Cardiac septum (tissue), 1 donor: ENCODE measurements at places on chromosomes 7 and 10. TPM values are rescaled to one million over a fixed set of nuclear protein-coding genes. Genes with fewer than 3 reads are reported as not detected.

- no peak for DNase-seq
Measured at GRCh38 chr7:96499532-96499931, 177.6 kb upstream of the SLC25A13 start.

- no peak for DNase-seq
Measured at GRCh38 chr10:104895541-104895940, 254.5 kb downstream of the SORCS3 start.

- DNase-seq = no peak
Measured at GRCh38 chr7:27560706-27561235, 101.9 kb downstream of the HIBADH start.

- DNase-seq = peak; percentile 67
Measured at GRCh38 chr10:42999385-43000020, 77.4 kb upstream of the RET start.

GRCh38 chr7:73717991-73718405 is 1.5 kb downstream of the STX1A start:
- no peak for DNase-seq

- no peak for DNase-seq
Measured at GRCh38 chr7:158821171-158822031, 7.9 kb downstream of the ESYT2 start.

DNA sequence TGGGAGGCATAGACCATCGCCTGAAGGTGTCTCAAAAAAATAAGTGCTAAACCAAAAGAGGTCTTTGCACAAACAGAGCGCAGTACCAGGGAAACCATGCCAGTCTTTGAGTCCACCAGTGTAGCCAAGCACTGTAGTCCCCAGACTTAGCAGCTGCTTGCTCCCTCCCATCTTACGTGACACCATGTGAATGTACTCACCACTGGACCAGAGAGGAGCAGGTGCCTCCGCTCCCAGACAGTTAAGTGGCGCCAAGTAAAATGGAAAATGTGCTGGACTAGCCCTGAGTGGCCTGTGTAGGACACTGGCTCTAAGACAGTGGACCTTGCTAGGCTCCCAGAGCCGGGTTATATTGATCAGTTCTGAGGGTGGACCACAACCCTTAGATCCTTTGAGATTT is 47.7 kb upstream of the PLEKHA1 start:
- DNase-seq = no peak

- peak; percentile 93 for DNase-seq
Measured at GRCh38 chr10:84424731-84425167, 96.4 kb downstream of the CCSER2 start.

DNA sequence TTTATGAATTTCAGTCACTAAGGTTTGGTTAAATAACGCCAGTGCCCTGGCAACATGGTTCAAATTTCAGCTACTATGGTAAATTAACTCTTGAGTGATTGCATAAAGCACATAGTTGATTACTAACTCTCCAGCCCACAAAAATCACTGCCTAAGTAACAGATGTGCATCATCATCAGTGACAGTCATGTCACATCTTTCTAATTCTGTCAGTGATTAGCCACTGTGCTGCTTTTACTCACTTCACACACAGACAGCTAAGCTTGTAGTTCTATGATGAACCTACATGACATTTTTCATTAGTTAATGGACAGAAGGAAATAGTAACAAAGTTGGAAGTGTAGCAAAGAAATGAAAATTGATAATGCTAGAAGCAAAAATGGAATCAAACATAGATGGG is 108.9 kb downstream of the DNAH11 start:
- no peak for DNase-seq

Gene NRBF2
- 12.0 TPM for total RNA-seq

Gene CCDC172
- not detected for total RNA-seq

Gene CACUL1
- total RNA-seq = 31.6 TPM
